ENCODE measurements at places on chromosomes 7 and 10. TPM values are rescaled to one million over a fixed set of nuclear protein-coding genes. Genes with fewer than 3 reads are reported as not detected.

- no peak for DNase-seq
Observed at GRCh38 chr10:85936161-85936560, 430.4 kb downstream of the GRID1 start.

- no peak for DNase-seq
Observed at GRCh38 chr7:152553671-152554317, 118.0 kb upstream of the KMT2C start.

The COL28A1 gene
- not detected for total RNA-seq

- DNase-seq = no peak
Observed at GRCh38 chr7:148234715-148235114, 355.9 kb upstream of the C7orf33 start.

The TRUB1 gene
- 20.8 TPM for total RNA-seq

DNA sequence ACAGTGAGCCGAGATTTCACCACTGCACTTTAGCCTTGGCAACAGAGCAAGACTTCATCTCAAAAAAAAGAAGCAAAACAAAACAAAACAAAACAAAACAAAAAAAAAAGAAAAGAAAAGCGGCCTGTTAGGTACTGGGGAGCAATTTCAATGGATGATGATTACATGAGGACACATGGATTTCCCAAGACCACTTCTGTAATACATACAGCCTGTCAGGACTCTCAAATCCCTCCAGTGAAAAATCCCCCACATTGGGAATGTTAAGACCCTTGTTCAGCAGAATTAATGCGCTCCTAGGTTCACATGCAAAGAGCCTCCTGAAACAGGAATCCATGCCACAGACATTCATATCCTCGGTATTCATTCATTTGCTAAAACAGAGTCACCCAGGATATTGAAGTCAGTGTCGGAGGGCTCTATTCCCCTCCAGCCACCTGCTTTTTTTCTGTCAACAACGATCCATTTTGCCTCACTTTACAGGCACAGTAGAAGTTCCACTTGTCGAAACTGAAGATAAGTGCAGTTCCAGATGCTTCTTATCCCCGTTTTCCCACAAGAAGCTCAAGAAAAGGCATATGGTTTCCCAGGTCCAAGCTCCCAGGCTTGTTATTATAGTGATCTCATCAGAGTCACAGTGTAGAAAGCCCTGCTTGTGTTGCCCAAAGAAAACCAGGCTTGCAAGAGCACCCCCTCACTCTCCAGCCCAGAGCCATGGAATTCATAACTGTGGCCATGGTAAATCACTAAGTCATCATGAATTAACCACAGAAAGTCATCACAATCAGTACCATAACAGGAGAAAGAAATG lies 20.2 kb downstream of the SLC16A12 start:
- DNase-seq = no peak

The FAM24B gene
- 3.2 TPM for total RNA-seq

The ZNF488 gene
- total RNA-seq = 0.13 TPM

DNA sequence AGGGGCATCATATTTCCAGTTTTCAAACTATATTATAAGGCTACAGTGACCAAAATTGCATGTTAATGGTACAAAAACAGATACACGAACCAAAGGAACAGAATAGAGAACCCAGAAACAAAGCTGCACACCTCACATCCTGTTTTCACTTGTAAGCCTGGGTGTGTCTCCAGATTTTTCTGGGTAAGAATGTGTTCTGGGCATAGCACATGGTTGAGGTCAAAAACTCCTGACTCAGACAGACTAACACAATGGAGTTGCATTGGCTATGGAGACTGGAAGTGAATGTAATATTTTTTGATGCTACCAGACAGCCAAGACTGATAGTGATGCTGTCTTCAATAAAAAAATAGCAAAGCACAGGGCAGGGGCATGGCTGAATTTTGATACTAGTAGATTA lies 1175.2 kb downstream of the NXPH1 start:
- DNase-seq = no peak

The SUN3 gene
- total RNA-seq = not detected

The ASB13 gene
- 33.3 TPM for total RNA-seq

The EGR2 gene
- not detected for total RNA-seq

The TMEM213 gene
- not detected for total RNA-seq

DNA sequence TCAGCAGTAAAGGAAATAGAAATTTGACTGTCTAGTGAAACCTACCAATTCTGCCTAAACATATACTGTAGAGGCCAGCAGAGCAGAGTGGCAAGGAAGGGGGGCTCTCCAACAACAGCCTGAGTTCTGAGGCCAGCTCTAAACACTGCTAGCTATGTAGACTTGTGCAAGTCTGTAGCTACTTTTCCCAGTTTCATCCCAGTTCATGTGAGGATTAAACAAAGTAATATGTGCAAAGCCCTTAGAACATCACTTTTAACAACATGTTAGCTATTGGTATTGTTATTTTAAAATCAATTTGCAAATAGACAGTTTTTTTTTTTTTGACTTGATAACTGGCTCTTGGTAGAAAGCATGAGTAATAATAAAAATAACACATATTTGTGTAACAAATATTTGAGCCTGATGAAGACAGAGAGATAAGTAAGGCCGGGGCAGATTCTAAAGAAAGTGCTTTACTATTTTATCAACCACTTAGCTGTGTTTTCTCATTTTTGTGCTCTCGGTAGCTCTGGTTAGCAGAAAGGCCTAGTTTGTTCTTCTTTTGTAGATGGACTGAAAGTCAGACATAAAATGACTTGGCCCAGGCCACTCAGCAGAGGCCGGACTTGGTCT lies 9.3 kb downstream of the CHST12 start:
- DNase-seq = peak; percentile 9

DNA sequence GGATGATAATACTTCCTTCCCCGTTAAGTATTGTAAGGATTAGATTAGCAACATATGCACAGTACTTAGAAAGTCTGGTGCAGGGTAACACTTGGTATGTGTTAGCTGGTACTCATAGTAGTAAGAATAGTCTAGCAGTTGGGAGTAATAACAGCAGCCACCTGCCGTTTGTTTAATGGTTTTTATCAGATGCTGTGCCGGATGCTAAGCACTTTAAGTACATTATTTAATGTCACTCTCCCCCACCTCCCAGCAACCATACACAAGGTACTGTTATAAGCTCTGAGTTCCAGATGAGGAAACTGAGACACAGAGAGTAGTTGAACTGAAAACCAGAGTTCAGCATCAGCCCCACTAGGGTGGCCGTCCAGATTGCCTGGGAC lies 60.1 kb downstream of the ZMIZ1 start:
- DNase-seq = no peak

GRCh38 chr10:32210306-32211045 lies 136.5 kb downstream of the EPC1 start:
- DNase-seq = peak; percentile 70

DNA sequence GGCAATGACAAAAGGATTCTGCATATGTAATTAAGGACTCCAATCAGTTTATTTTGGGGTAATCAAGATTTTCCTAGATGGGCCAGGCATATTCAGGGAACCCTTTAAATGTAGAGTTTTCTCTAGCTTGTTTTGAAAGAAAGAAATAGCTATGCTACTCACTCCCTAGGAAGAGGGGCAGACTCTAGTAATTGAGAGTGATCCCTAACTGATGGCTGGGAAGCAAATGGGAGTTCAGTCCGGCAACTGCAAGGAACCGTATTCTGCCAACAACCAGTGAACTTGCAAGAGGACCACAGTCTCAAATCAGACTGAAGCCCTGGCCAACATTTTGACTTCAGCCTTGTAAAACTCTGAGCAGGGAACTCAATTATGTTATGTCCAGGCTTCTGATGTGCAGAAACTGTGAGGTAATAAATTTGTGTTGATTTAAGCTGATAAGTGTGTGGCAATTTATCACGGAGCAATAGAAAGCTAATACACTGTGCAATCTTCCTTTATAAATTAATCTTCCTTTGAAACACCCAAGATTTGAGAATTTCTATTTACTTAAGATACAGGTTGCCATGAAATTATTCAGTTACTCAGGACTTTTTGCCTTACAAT lies 14.0 kb downstream of the AOAH start:
- no peak for DNase-seq

GRCh38 chr7:22356701-22357310 lies at the start of gene RAPGEF5:
Gene RAPGEF5, minus strand, starts transcription at chr7:22357154. Its CDS starts 94 bp downstream, at chr7:22357060.
- peak; percentile 41 for DNase-seq

DNA sequence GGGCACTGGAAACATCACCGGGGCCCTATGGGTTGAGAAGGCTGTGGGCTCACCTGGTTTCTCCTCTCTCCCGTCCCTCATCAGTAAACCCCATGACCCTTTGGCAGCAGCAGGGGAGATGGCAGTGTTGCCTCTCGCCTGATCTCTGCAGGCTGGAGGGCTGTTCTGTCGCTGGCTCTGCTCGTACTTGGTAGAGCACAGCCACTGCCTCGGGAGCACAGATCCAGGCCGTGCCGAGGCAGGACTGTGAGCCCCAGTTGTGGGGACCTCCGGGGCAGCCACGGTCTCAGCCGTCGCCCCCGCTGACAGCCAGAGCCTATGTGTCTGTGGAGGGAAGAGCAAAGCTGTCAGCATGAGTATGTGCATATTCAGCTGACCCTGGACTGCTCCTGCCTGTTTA lies 94.9 kb downstream of the PTPRE start:
- no peak for DNase-seq

GRCh38 chr7:155458878-155459699 lies 1.2 kb downstream of the EN2 start:
- no peak for DNase-seq

DNA sequence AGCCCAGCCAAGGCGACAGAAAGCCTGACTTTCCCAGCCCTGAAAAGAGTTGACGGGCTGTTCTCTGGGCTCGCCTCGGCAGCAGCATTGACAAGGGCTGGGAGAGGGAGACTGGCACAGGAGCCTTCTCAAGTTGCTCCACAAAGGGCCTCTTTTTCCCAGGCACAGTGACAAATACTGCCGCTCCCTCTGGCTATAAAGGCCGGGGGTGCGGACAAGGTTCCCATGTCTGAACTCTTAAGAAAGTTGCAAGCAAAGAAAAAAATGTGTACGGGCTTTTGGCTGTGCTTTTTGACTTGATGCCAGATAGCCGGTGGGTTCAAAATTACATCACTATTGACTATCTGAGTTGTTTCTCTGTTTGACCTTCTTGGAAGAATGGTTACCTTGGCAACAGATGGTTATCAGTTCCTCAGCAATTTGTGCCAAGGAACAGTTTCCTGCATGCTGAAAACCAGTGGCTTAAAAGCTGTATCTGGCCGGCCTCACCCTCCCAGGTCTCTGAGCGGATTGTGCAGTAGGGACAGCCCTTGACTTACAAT lies 115.9 kb upstream of the EEPD1 start:
- no peak for DNase-seq

The VAX1 gene
- not detected for total RNA-seq

DNA sequence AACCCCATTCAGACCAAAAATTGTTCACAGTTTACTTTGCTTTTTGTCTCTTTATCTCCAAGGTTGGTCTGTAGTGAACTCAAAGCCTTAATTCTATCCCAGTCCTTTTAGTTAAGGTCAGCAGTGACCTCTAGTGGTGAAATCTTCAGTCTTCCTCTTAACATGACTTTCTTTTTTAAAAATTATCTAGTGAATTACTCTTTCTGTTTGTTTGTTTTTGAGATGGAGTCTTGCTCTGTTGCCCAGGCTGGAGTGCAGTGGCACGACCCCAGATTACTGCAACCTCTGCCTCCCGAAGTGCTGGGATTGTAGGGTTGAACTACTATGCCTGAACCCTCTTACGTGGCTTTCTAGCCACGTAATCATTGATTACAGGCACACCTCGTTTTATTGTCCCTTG lies 25.0 kb downstream of the ZNF487 start:
- peak; percentile 76 for DNase-seq

- no peak for DNase-seq
Observed at GRCh38 chr7:129188892-129189660, 643 bp downstream of the SMO start.

- no peak for DNase-seq
Observed at GRCh38 chr10:69421611-69422308, 5.0 kb upstream of the TACR2 start.

DNA sequence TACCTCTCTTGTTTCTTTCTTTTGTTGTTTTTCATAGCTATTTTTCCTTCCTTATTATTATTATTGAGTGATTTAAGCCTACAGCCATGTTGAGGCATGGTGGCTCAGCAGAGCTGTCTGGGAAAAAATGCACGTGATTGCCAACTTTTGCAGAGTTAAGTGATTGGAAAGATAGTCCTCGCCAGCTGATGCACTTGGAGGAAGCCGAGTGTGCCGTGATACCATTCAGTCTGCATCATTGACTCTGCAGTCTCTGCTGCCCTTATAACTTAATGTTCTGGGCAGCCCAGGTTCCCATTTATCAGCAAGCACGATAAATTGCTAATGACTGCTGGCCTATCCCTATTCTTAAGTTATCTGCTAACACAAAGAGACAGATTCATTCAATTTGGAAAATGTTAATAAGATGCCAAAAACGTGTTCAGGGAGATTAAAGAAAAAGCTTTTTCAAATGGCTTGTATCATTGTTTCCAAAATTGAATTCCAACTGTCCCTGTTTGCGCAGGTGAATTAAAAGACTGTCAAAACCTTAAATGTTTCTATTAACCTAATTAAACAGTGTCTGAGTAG lies 232.9 kb upstream of the NPY start:
- DNase-seq = no peak

The HYAL4 gene
- 0.39 TPM for total RNA-seq

- DNase-seq = no peak
Observed at GRCh38 chr7:92934096-92934495, 97.7 kb upstream of the CDK6 start.

GRCh38 chr7:151793991-151794507 lies 82.9 kb downstream of the PRKAG2 start:
- DNase-seq = no peak

The GDF2 gene
- total RNA-seq = not detected

DNA sequence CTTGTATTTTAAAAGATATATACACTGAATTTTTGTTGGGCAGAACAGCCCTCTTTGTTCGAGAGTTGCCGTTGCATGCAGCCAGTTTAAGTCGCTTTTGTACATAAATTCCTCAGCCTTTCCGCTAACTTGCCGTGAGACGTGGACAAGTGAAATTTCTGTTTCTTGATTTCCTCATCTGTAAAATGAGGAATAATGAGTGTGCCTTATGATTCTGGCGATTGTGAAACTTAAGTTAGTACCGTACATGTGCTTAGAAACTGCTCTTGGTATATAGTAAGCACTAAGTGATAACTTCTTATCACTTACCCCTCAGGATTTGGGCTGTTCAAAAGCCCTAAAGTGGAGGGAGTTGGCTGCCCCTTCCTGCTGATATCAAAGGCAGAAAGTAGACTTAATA lies 1.4 kb downstream of the CCNJ start:
- no peak for DNase-seq

The LOXL4 gene
- total RNA-seq = 0.51 TPM

DNA sequence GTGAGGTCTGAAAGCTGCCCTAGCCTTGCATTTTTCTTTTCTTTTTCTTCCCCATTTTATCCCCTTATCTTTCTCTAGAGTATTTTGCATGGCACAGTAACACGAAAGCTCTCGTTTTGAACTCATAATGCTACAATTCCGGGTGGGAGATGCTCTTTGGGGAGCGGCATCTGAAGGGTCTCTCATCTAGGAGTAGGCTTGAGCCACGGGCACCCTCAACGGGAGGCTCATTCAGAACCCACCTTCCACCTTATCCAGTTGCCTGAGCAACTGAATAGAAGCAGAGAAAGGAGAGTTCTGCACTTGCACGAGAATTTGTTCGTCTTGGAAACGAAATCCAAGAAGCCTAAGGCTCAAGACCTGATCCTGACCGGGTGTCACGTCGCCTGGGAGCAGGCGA lies 603.5 kb upstream of the FOXK1 start:
- no peak for DNase-seq

- DNase-seq = no peak
Observed at GRCh38 chr7:44568771-44569560, 4.7 kb downstream of the DDX56 start.

The ZFAND2A gene
- total RNA-seq = 15.4 TPM

The MYO1G gene
- total RNA-seq = under 0.01 TPM

The NPC1L1 gene
- total RNA-seq = not detected

All from dermis microvascular lymphatic vessel endothelial cell (primary cell).